Stimulated activated CD8-positive, alpha-beta memory T cell treated with anti-CD3 and anti-CD28 coated beads, Interleukin-4, amount 100 ng/mL, for 4 hours (primary cell): ENCODE measurements at places on chromosomes 2 and 18.

DNA sequence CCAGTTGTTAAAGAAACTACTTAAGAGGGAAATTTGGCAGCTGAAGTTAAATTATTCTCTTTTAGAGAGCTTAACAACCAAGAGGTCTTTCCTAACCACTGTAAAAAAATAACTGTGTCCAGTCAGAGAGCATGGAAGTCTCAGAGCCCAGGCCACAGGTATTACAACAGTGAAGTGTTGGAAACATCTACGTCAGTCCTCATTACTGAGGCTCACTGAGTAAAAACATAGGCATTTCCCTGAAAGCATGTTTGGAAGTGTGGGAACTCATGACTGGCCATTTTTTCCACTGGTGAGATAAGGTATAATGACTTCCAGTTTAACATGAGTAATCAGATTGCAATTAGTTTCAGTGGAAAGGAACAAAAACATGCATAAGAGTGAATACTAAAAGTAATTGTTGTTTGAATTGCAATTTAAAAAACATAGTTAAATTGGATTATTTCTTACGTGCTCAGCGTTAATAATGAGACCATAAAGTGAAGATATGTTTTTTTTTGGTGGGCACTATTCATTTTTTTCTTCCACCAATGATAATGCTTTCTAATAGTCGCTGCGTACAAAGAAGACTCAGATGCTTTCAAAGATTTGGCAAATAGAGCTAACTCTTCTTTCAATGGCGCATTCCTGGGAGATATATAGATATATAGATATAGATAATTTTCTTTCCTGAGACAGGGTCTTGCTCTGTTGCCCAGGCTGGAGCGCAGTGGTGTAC, 60.8 kb downstream of the EFEMP1 start:
- no peak for DNase-seq

DNA sequence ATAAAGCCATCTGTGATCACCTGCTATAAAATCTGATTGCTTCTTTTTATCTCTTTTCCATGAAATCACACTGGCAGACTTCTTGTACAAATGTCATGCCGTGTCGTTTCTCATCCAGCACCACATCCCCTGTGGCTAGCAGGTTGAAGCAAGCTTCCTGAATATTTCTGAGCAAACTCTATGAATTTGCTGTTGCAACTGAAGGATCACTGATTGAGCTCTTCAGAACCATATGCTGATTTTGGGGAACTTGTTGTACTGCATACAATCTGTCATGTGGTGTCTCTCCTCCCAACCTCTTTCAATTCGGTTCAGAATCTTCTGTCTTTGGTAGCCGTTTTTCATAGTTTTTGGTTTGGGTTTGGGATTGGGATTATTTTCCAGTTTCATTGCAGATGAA, 57.7 kb upstream of the RBMS1 start:
- DNase-seq = no peak

DNA sequence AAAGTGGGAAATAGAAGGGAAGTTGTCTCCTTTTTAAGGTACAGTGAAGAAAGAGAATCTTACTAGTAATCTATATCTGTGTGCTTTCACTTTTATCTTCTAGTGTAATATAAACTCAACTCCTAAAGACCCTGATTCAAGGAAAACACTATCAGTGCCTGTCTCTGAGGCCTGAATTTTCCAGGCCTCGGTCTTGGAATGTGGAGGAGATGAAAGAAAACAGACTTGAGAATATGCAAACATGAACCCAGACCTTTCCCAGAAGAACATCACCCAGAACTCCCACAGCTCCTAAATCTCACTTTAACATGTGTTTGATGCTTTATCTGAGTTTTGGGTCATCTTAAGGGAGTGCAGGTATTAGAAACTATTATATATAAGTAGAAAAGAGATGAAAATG, 51.8 kb downstream of the EPB41L5 start:
- DNase-seq = no peak

- DNase-seq = no peak
These were observed 21.2 kb downstream of the GPC1 start for GRCh38 chr2:240456447-240457222.

DNA sequence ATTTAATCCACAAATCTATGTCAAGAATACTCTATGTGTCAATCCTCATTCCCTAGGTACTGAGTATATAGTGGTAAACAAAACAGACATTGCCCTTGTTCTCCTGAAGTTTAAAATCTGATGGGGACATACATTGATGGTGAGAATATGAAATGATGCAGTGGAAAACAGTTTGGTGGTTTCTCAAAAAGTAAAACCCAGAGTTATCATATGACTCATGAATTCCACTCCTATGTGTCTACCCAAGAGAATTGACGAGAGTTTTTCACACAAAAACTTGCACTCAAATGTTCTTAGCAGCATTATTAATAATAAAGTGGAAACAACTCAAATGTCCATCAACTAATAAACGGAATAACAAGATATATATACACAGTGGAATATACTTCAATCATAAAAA, 586.7 kb downstream of the CCDC85A start:
- DNase-seq = no peak

DNA sequence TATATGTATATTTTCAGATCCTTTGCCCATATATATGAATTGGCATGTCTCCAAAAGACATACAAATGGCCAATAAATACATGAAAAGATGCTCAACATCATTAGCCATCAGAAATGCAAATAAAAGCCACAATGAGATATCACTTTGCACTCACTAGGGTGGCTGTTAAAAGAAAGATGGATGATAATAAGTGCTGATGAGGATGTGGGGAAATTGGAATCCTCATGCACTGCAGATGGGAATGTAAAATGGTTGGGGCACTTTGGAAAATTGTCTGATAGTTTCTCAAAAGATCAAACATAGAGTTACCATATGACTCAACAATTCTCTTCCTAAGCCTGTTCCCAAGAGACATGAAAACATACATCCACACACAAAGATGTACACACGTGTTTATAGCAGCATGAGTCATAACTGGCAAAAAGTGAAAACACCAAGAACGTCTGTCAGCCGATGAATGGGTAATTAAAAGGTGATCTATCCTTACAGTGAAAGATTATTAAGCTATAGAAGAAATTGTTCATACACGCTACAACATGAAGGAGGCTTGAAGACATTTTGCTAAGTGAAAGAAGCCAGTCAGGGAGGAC, 19.7 kb downstream of the NGEF start:
- DNase-seq = no peak

DNA sequence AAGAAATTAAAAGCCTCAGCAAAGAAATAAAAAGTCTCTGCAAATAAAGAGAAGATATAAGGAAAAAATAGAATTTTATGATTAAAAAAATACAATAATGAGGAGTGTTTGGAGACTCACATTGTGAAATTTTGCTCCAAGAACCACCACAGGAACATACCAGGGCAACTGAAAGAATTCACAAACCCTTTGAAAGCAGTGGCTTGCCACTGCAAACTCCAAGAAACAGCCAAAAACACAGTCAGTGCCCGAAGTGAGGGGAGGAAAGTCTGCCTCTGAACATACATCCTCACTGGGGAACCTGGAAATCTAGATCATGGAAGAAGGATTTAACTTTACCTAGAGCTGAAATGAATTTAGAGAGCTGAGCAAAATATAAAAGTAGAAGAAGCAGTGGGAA, 33.1 kb downstream of the EVA1A start:
- DNase-seq = no peak

GRCh38 chr2:228447266-228447915, 265.9 kb upstream of the SPHKAP start:
- DNase-seq = no peak

DNA sequence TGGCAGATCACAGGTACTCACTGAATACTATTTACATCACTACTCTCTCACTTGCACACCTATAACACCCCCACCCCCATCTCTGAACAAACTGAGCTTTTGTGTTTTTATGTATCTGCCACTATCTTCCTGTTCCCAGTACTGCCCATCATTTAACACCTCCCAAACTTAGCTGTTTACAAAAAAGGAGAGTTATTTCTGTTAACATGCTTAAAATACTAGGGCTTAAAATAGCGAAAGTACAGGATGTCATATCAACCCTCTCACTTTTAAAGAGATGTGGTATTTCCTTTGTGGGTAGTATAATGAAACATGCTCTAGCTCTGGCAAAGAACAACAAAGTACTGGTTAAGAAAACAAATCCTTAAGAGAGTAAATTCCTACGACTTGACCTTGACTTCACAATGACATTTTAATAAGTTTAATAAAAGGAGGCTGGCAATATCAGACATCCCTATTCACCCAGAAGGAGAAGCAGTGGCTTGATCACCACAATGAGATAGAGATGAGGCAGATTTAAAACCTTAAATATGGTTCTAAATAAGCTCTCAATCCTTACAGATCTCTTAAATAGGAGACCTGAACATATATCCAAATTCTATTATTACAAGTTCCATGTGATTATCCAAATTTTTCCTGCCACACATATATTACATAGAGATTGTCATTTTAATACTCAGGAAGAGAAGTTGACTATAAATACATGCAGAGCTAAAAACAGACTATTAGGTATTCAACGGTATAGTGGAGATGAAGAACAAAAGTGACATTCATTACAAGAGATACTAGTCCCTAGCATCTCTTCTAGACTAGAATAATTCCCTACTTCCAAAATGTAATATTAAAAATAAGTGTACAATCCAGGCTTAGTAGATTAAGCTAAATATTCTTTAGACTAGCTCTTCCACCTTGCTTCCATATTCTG, 36.9 kb downstream of the TRAK2 start:
- DNase-seq = no peak

DNA sequence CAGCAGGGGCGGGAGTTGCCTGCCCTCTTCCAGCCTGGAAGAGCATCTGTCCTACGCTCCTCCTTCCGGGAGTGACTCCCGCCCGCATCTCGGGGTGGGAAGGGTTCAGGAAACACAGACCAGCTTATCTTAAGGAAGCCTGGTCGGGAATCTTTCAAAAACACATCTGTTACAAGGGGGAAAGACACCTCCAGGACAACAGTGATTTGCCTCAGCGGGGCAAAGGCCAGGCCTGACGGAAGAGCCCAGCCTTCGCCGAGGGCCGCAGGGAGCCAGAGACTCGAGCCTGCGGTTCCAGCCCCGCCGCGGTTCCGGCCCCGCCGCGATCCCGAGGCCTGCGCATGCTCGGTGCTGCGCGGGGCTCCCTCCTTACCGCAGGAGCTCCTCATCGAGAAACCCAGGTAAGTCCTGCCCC, 38.1 kb upstream of the TGIF1 start:
- no peak for DNase-seq

DNA sequence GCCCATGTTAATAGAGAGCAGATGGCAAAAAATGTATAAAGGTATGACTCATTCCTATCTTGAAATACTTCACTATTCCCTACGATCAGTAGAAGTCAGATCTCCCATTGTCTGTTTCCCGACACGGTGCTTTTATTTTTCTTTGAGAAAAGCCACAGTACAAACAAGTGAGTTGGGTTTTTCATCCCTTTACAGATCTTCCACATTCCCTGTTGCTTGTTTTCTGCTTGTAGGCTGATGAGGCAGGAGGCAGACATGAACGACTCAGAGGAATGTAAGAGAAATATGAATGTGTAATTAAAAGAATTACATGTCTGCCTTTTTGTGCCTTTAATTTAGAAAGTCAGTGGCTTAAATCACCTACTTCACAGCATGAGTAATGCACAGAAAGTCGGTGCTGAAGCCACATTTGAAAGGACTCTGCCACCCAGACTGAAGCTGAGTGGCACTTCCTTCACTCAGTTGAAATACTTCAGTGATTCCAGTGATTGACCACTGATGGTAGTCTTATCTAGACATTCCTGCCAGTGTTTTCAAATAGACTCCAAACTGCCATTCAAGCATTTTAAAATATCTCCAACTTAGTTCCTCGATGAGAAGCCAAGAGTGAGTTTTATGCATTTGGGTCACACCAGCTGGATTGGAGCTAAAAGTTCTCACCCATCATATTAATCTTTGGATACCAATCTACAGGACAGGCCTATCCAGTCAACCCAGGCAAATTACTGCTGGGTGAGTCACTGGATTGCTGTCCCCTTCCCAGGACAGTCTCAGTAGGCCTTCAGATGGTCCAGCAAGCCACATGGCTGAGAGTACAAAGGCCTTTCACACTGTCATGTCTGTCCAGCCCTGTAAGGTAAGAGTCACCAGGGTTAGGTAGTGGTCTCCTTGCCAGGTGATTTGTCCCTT, 79.0 kb downstream of the COLEC12 start:
- no peak for DNase-seq
